ENCODE measurements at places on chromosomes 6 and 20. TPM values are rescaled to one million over a fixed set of nuclear protein-coding genes. Genes with fewer than 3 reads are reported as not detected.

- no peak for DNase-seq
- H3K4me1 ChIP-seq, result no peaks in the 10 kb centered on the region
- no peak overlapping the region for H3K27ac ChIP-seq
- no peak overlapping the region for H3K4me3 ChIP-seq
- H3K36me3 ChIP-seq, result peaks cover 22% of the 10 kb centered on the region
These were observed 18.3 kb downstream of the ENTPD6 start for GRCh38 chr20:25213566-25214425.

GRCh38 chr20:4972506-4973251 is 28.6 kb downstream of the SLC23A2 start:
- peak overlapping the region; percentile 70 for H3K4me3 ChIP-seq
- H3K4me1 ChIP-seq, result peaks cover 23% of the 10 kb centered on the region
- peaks cover 8% of the 10 kb centered on the region for H3K36me3 ChIP-seq
- DNase-seq, result no peak
- H3K27ac ChIP-seq, result peak overlapping the region; percentile 80

- peaks cover 15% of the 10 kb centered on the region for H3K27me3 ChIP-seq
- no peak for DNase-seq
- H3K36me3 ChIP-seq, result no peaks in the 10 kb centered on the region
- H3K4me1 ChIP-seq, result peaks cover 46% of the 10 kb centered on the region
- H3K27ac ChIP-seq, result peak overlapping the region; percentile 1
These were observed 93.2 kb downstream of the PSMG4 start for GRCh38 chr6:3351829-3352524.

DNA sequence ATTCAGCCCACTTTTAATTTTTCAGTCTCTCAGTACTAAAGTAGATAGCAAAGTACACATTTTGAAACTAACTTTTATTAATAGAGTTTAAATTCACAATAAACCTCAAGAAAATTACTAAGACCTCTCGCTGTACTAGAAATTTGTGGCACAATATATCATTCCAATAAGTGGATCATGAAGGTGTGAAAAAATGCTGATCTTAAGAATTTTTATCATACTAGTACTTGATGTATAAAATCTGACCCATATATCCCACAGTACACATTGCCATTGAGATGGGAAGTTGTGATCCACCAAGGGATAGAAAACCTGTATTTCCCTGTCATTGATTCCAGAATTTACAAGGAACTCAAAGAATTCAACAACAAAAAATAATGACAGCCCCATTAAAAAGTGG is 85.7 kb downstream of the DCDC2 start:
- no peak overlapping the region for H3K4me3 ChIP-seq
- H3K36me3 ChIP-seq, result no peaks in the 10 kb centered on the region
- peaks cover 7% of the 10 kb centered on the region for H3K27me3 ChIP-seq
- no peak overlapping the region for H3K27ac ChIP-seq

DNA sequence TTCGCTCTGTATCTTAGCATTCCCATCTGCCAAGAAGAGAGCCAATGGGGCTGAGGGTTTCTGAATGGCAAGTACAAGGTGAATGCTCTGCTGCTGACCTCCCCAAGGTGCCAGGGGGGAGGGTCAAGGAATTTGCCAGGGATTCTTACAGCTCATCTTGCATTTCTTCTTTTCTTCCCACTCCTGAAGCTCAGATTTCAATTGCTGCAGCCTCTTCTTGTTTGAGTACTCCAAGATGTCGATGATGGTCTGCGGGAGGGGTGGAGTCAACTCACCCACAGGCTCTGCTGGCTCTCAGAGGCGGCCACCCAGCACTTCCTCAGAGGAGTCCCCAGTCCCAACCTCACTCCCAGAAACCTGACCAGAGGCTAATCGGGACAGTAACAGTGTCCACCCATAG is 12.4 kb downstream of the C20orf96 start:
- peaks cover 5% of the 10 kb centered on the region for H3K4me1 ChIP-seq
- H3K27me3 ChIP-seq, result no peaks in the 10 kb centered on the region
- H3K36me3 ChIP-seq, result no peaks in the 10 kb centered on the region

GRCh38 chr6:134195164-134195906 is 122.6 kb downstream of the SGK1 start:
- H3K27me3 ChIP-seq, result no peaks in the 10 kb centered on the region
- peaks cover 5% of the 10 kb centered on the region for H3K36me3 ChIP-seq
- peaks cover 33% of the 10 kb centered on the region for H3K4me1 ChIP-seq
- H3K27ac ChIP-seq, result no peak overlapping the region

- H3K4me1 ChIP-seq, result no peaks in the 10 kb centered on the region
- no peaks in the 10 kb centered on the region for H3K36me3 ChIP-seq
- no peak overlapping the region for H3K27ac ChIP-seq
- DNase-seq, result no peak
These were observed 266.6 kb upstream of the SASH1 start for GRCh38 chr6:148076051-148076450.

DNA sequence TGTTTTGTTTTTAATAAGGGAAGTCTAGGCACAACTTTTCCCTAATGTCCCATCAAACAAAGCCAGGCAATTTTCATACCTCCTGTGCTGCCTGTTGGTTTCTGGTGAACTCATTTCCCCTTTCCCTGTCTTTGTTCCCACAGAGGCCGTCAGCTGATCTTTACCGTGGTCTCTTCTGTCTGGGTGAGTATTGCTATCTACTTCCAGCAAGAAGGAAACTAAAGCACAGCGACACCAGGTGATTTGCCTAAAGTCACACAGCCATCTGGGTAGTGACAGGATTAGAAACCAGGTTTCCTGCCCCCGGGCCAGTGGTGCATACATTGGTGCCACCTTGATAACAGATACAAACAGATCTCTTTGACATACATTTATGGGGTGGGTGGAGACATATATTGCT is 59.6 kb downstream of the RAB44 start:
- H3K27me3 ChIP-seq, result no peaks in the 10 kb centered on the region
- peaks cover 73% of the 10 kb centered on the region for H3K4me1 ChIP-seq
- H3K36me3 ChIP-seq, result peaks cover 4% of the 10 kb centered on the region
- peak overlapping the region; percentile 90 for H3K27ac ChIP-seq
- H3K4me3 ChIP-seq, result peak overlapping the region; percentile 93
- DNase-seq, result peak; percentile 58

DNA sequence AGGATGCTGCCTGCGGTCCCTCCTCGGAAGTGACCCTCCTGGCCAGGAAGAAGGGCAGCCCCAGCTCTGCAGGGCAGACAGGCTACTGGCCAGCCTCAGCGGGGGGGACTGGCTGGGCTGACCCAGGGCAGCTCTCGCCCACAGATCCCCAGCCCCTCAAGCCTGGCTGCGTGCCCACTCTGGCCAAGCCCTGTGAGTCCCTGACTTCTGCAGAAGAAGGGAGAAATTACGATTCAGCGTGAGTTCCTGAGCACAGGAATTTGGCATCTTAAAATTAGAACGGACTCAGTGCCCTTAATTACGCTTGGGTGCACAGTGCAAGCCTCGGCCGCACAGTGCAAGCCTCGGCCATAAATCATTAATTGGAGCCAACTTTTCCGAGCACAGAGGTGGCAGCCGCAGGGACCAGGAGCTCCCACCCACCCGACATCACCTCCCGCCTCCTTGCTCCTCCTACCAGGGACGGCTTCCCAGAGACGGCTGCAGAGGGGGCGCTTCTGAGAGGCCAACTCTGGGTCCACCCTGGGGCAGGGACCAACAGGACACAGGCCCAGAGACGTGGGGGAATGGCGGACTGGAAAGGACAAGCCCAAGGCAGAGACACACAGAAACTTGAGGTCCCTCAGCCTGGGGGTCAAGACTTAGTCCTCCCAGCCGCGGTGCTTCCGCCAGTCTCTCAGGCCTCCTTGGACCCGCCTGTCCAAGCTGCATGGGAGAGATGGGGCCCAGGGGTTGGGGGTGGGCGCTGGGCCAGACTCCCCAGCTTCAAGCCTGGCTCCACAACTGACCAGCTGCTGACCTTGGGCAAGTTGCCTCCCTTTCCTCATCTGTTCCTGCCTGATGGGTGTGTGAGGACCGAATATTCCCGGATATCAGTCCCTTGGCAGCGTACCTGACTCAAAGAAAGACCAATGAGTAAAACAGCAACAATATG is 165.4 kb downstream of the TAF4 start:
- H3K4me1 ChIP-seq, result no peaks in the 10 kb centered on the region
- no peak overlapping the region for H3K4me3 ChIP-seq
- DNase-seq, result no peak
- no peaks in the 10 kb centered on the region for H3K36me3 ChIP-seq
- no peaks in the 10 kb centered on the region for H3K27me3 ChIP-seq
- H3K27ac ChIP-seq, result no peak overlapping the region

DNA sequence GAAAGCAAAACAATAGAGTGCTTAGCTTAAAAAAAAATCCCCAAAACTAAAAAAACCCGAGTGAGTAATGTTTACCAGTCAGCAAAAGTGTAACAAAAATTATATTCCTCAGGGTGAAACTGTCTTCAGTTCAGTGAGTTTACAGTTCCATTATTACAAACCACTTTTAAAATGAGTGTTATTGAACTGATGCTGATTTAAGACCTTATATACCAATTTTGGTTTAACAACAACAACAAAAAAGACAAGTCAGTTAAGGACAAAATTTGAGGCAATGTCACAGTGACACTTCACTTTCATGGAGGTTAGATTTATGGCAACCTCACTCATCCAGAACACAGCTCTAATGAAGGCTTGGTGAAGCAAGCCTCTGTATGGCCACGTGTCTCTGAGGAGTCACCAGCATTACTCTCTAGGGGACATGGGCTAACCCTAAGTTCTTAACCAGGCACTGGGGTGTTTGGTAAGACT is 630.8 kb downstream of the PHF3 start:
- H3K4me3 ChIP-seq, result no peak overlapping the region
- H3K4me1 ChIP-seq, result no peaks in the 10 kb centered on the region
- DNase-seq, result no peak
- H3K36me3 ChIP-seq, result no peaks in the 10 kb centered on the region

- no peak overlapping the region for H3K4me3 ChIP-seq
- DNase-seq, result no peak
- peaks cover 26% of the 10 kb centered on the region for H3K27me3 ChIP-seq
- peak overlapping the region; percentile 20 for H3K27ac ChIP-seq
These were observed 116.9 kb downstream of the RPS12 start for GRCh38 chr6:132931313-132931712.

DNA sequence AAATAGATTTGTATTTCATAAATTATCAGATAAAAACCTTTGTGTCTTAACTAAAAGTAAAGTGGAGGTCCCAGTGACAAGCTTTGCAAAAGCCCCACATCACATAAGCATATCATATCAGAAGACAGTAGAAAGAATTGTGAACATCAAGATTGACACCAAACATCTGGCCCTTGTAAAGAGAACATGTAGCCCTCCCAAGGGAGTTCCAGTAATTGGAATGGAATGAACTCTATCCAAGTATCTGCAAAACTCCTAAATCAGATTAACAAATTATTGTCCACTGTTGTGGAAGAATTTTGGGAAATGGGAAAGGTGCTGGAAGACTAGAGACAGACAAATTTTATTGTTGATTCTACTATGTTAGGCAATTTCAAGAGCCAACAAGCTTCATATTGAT is 268.8 kb downstream of the KCNQ5 start:
- H3K4me1 ChIP-seq, result no peaks in the 10 kb centered on the region
- H3K27ac ChIP-seq, result no peak overlapping the region
- no peaks in the 10 kb centered on the region for H3K27me3 ChIP-seq
- peaks cover 9% of the 10 kb centered on the region for H3K36me3 ChIP-seq
- no peak for DNase-seq
- H3K4me3 ChIP-seq, result no peak overlapping the region

- no peak overlapping the region for H3K27ac ChIP-seq
- no peak for DNase-seq
- no peaks in the 10 kb centered on the region for H3K4me1 ChIP-seq
- no peak overlapping the region for H3K4me3 ChIP-seq
These were observed 115.2 kb upstream of the HMGCLL1 start for GRCh38 chr6:55694148-55694547.

GRCh38 chr6:50963952-50964351 is 145.3 kb downstream of the TFAP2B start:
- no peak overlapping the region for H3K4me3 ChIP-seq
- DNase-seq, result no peak
- H3K36me3 ChIP-seq, result peaks cover 4% of the 10 kb centered on the region
- peaks cover 19% of the 10 kb centered on the region for H3K4me1 ChIP-seq
- no peaks in the 10 kb centered on the region for H3K27me3 ChIP-seq

DNA sequence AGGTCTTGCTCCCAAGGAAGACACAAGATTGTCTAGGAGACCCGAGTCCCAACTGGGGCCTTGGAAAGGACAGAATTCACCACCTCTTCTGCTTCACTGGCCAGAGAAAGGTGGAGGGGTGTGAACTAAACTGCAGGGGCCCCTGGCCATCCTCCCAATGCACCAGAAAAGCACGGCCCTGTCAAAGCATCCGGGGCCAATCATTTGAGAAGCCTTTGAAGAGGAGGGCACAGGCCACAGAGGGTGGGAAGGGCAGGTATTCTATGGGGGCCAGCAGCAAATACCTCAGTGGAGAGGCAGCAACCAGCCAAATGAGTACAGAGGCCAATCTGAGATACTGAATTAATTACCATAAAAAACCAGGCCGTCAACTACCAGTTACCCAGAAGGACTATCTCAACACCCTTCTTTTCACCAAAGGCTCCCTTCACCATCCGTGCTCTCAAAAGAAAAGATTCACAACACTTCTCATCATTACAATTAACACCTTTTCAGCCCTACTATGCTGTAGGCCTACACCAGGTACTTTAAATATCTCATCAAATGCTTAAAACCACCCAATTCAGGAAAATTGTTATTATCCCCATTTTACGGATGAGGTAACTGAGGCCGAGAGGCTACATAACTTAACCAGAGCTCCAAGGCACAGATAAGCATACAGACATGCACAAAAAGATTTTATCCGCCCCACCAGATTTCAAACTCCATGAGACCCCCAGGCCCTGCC is 50.7 kb downstream of the TRERF1 start:
- no peaks in the 10 kb centered on the region for H3K36me3 ChIP-seq
- H3K27me3 ChIP-seq, result no peaks in the 10 kb centered on the region
- no peak overlapping the region for H3K4me3 ChIP-seq
- H3K4me1 ChIP-seq, result peaks cover 5% of the 10 kb centered on the region

- DNase-seq, result peak; percentile 9
- H3K4me1 ChIP-seq, result peaks cover 9% of the 10 kb centered on the region
- H3K4me3 ChIP-seq, result no peak overlapping the region
- H3K27ac ChIP-seq, result peak overlapping the region; percentile 62
- H3K27me3 ChIP-seq, result peaks cover 8% of the 10 kb centered on the region
- H3K36me3 ChIP-seq, result no peaks in the 10 kb centered on the region
These were observed 21.7 kb upstream of the EPB41L1 start for GRCh38 chr20:36132802-36133211.

DNA sequence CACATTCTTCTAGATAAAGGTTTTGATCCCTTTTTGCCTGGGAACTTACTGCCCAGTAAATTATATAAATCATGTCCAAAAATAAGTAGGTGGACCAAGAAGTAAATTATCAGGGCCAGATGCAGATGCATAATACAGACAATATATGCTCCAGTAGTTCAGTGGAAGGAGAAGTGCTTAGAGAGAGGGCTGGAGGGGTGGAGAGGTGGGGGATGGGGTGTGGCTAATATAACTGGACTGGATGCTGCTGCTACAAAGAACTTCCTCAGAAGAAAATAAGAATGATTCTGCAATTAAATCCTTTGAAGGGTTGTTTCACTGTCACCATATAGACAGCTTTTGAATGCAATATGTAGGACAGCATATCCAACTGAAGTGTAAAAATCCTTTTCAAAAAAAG is 14.8 kb upstream of the TFAP2D start:
- H3K27ac ChIP-seq, result no peak overlapping the region
- H3K4me1 ChIP-seq, result no peaks in the 10 kb centered on the region
- H3K27me3 ChIP-seq, result peaks cover under 1% of the 10 kb centered on the region
- H3K4me3 ChIP-seq, result no peak overlapping the region
- DNase-seq, result no peak

OVOL2 gene
- not detected for polyA plus RNA-seq

NFYA gene
- 27.2 TPM for polyA plus RNA-seq

RAB44 gene
- not detected for polyA plus RNA-seq

MARCKS gene
- 7.4 TPM for polyA plus RNA-seq

TFAP2D gene
- not detected for polyA plus RNA-seq

SIM1 gene
- polyA plus RNA-seq, result not detected

FOXS1 gene
- not detected for polyA plus RNA-seq

CST4 gene
- not detected for polyA plus RNA-seq

ANGPT4 gene
- polyA plus RNA-seq, result not detected

CALHM6 gene
- 757 TPM for polyA plus RNA-seq

KCNK5 gene
- polyA plus RNA-seq, result not detected
